ENCODE measurements at places on chromosomes 5 and 9.

- DNase-seq = no peak
Measured at GRCh38 chr5:81105261-81105877, 127.8 kb upstream of the CKMT2 start.

GRCh38 chr9:3435732-3436131 lies 90.1 kb downstream of the RFX3 start:
- no peak for DNase-seq

GRCh38 chr5:96408210-96408777 lies 24.8 kb downstream of the PCSK1 start:
- no peak for DNase-seq

- peak; percentile 31 for DNase-seq
Measured at GRCh38 chr9:75001719-75002421, 26.2 kb downstream of the CARNMT1 start.

GRCh38 chr9:16515879-16516301 lies 354.6 kb downstream of the BNC2 start:
- DNase-seq = no peak

- no peak for DNase-seq
Measured at GRCh38 chr5:16903480-16904300, 32.4 kb downstream of the MYO10 start.

Data from BJ (cell line).